ENCODE measurements at places on chromosomes 2 and 18.

- DNase-seq = no peak
These were observed 162.4 kb downstream of the GREB1L start for GRCh38 chr18:21404426-21404825.

GRCh38 chr2:134079373-134079772 lies 174.5 kb upstream of the MGAT5 start:
- no peak for DNase-seq

DNA sequence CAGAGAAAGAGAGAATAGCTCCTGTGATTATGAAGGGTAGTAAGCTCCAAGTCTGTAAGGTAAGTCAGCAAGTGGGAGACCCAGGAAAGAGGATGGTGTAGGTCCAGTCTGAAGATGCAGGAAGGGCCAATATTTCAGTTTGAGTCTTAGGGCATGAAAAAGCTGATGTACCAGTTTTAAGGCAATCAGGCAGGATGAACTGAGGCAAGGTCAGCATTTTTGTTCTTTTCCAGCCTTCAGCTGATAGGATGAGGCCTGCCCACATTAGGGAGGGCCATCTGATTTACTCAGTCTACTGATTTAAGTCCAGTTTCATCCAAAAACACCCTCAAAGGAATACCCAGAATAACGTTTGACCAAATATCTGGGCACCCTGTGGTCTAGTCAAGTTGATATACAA lies 347.3 kb downstream of the CMPK2 start:
- DNase-seq = no peak

DNA sequence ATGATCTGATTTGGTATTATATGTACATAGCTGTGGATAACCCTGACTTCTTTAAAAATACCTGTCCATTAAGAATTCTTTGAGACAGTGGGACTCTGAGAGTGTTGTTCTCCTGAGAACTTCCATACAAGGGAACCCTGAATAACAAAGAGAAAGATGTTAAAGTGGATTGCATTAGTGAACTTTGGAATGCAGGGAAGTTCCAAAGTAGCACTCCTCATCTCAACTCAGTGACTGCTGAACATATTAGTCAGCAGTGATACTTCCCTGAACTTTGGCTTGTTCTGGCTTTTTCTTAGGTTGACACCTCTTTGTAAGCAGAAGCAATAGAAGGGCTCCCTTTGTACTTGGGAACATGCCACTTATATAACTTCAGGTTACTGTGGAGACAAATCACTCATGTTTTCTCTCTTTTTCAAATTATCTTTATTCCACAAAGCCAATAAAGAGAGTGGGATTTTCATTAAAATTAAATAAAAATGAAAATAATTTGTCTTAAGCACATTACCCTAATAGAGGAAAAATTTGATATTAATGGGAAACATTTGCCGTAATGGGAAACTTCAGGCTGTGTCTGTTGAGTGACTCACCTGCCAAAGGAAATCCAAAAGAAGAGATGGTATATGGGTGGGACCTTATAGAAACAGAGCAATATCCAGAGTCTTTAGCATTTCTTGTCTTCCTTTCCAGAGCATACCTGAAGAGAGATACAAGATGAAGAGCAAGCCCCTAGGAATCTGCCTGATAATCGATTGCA lies 33.3 kb downstream of the CFLAR start:
- DNase-seq = peak; percentile 82

DNA sequence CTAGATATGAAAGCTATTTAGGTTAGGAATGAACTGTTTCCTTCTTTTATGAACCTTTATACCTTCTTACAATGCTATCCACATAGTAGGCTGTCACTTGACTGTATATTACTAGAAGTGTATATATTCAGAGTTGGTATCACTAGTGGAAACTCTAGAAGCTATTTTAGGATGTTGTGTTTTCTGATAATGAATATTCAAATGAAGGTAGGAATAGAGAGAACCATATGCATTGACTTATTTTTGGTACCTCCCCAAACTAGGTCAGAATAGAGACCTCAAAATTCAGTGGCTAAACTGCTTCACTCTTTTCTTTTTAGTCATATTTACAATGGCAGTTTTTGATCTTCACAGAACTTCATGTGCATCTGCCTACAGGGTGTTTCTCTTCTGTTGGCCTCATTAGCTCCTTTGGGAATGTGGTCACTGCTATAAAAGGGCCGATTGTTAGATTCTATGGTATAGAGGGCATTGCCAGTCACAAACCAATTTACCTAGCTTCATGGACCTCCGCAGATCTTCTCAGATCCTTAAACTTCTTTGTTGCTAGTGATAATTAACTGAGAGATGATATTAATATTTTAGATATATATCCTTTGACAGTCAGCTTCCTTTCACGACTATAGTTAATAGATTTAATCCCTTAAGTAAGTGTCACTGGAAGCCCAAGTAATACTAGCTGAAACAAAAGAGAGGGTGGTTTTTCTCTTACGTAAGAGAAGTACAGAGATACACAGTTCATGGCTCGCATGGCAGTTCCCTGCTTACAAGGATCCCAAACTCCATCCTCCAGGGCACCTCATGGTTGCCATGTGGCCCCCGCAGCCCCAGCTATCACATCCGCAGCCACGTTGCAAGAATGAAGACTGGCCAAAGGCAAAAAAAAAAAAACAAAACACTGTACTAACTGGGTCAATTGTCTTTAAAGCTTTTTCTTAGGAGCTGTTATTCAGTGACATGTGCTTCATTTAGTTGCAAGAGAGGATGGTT lies 61.0 kb downstream of the TSPYL6 start:
- no peak for DNase-seq

GRCh38 chr2:241860184-241861078 lies 1.7 kb upstream of the PDCD1 start:
- DNase-seq = no peak

DNA sequence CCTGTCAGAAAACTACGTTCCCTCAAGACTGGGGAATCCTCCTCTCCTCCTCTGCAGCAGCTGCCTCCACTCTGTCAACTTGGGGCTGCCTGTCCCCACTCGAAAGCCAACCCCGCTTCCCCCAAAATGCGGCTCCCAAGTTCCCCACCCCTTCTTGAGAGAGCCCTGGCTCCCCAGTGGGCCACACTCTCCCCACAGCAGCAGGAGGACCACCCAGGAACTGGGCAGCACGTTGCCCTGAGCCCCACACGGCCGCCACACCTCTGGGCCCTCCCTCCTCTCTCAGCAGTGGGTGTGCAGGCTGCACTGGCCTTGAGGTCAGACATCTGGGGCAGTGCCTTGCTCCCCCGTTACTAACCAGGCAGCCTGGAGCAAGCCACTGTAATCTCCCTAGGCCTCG lies 9.6 kb upstream of the TEX51 start:
- DNase-seq = no peak
